ENCODE measurements at places on chromosomes 3 and 15.
A peak's percentile ranks its signal among the peaks of the same experiment; 100 is the strongest.

DNA sequence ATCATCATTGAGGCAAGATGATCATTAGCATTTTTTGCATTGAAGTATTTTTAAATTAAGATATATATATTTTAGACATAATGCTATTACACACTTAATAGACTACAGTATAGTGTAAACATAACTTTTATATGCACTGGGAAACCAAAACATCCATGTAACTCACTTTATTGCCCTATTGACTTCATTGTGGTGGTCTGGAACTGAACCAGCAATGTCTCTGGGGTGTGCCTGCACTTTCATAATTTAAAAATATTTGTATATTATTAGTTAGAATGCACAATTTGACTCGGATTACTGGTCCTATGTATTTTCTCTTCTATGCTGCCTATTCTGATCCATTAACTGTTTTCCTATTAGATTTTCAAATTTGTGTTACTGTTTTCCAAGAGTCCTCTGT, 109.1 kb upstream of the SPATA12 start:
- no peak for DNase-seq

GRCh38 chr3:145055375-145056076, 1083.9 kb downstream of the DIPK2A start:
- no peak for DNase-seq

DNA sequence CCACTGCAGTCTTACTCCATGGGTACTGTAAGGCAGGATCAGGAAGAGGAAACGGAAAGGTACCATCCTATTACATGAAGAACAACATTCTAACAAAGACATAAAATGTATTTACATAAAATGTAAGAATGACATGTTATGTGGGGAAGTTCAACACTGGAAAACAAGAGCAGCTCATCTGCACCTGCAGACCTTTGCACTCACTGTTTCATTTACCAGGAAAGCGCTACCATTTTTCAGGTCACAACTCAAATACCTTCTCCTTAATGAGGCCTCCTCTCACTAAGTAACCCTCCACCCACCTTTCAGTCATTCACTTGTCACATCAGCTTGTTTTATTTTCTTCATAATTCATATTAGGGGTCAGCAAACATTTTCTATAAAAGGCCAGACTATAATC, 2.6 kb downstream of the TMCC1 start:
- no peak for DNase-seq

DNA sequence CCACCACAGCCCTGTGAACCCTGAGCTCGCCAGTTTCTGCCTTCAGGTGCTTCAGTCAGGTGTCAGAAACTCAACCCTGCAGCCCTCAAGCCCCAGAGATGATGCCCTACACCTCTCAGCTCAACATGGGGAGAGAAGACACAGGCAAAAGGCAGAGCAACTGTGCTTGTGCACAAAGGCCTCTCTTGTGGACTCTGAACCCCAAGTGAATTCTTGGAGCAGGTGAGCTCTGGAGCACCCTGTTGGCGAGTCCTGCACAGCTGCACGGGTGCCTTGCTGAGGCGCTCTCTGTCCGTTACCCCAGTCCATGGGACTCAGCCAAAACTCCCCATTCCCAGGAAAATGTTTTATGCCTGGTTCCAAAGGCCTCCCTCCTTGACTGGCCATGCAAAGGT, 197.0 kb downstream of the KLF13 start:
- no peak for DNase-seq

GRCh38 chr15:73832657-73833056, 40.7 kb upstream of the TBC1D21 start:
- peak; percentile 10 for DNase-seq

DNA sequence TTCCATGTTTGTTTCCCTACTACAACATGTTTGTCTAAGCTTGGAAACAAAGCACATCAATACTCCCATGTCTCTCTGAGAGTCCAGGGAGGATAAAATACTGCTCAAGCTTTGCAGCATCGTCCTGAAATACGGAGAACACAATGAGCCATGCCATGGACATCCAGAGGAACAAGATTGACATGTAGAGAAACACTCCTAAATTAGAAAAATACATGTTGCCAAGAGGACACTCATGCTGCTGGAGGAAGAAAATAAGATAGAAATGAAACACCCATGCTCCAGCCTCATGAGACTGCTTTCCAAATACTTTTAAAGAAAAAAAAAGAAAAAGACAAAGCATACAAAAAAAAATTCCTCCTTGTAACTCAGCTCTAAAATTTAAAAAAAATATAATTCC, 387.0 kb downstream of the ERC2 start:
- DNase-seq = no peak

GRCh38 chr3:14534516-14535191, 5.5 kb downstream of the GRIP2 start:
- DNase-seq = no peak

DNA sequence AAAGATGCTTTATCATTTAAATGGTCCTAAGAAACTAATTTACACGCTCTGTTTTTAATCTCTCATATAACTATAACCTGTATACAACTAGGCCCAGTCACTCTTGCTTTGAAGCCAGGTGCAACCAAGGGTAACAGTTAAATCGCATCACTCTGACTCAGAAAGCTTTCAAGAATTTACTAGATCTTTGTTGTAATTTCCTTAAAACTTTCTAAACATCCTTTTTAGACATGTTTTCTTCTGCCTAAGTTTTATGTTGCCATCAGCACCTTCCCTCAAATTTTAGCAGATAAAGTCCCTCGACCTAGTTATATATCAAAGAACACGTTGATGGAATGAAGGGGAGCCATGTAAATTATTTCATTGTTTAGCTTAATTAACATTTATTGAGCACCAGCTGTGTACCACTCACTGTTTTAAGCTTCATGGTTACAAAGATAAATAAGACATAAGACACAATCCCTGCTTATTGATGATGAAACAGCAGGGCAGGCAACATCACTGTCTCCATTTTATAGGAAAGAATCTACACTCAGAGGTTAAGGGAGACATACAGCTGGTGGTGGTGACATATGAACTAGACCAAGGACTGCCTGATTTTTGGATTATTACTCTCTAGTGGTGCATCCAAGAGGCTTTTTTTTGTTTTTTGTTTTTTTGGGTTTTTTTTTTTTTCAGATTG, 101.0 kb downstream of the CD200R1L start:
- DNase-seq = no peak

- DNase-seq = peak; percentile 83
These were observed 3.4 kb upstream of the RFTN1 start for GRCh38 chr3:16516695-16517481.

Measured in fibroblast of pulmonary artery (primary cell).